T-helper 17 cell (primary cell): ENCODE measurements at places on chromosomes 1 and 21.
A peak's percentile ranks its signal among the peaks of the same experiment; 100 is the strongest.

- H3K4me1 ChIP-seq, result no peaks in the 10 kb centered on the region
- H3K4me3 ChIP-seq, result no peak overlapping the region
- H3K27ac ChIP-seq, result no peak overlapping the region
- DNase-seq, result no peak
- H3K27me3 ChIP-seq, result peaks cover 8% of the 10 kb centered on the region
- H3K36me3 ChIP-seq, result peaks cover 4% of the 10 kb centered on the region
Observed at GRCh38 chr21:15688809-15689208, 41.0 kb upstream of the USP25 start.

- H3K4me3 ChIP-seq, result no peak overlapping the region
- peaks cover 17% of the 10 kb centered on the region for H3K36me3 ChIP-seq
- peaks cover 45% of the 10 kb centered on the region for H3K4me1 ChIP-seq
- no peaks in the 10 kb centered on the region for H3K27me3 ChIP-seq
- H3K27ac ChIP-seq, result peak overlapping the region; percentile 85
Observed at GRCh38 chr1:160614410-160614809, 32.4 kb downstream of the SLAMF1 start.

DNA sequence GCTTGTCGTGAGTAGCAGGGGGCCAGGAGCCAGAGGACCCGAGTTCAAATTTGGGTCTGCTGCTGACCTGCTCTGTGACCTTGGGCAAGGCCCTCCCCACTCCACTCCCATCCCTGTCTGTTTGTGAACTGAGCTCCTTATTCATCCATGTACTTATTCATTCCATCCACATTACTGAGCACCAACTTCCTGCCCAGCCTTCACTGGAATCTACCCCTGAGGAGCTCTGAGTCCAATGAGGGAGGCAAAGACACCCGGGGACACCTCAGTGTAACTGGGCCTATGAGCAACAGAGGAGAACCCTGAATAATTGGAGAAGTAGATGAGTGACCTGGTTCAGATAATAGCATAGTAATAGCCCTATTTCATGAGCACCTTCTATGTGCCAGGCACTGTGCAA is 8.9 kb downstream of the BSND start:
- no peaks in the 10 kb centered on the region for H3K27me3 ChIP-seq
- peaks cover 5% of the 10 kb centered on the region for H3K36me3 ChIP-seq
- H3K4me1 ChIP-seq, result no peaks in the 10 kb centered on the region
- no peak for DNase-seq
- no peak overlapping the region for H3K4me3 ChIP-seq
- no peak overlapping the region for H3K27ac ChIP-seq

DNA sequence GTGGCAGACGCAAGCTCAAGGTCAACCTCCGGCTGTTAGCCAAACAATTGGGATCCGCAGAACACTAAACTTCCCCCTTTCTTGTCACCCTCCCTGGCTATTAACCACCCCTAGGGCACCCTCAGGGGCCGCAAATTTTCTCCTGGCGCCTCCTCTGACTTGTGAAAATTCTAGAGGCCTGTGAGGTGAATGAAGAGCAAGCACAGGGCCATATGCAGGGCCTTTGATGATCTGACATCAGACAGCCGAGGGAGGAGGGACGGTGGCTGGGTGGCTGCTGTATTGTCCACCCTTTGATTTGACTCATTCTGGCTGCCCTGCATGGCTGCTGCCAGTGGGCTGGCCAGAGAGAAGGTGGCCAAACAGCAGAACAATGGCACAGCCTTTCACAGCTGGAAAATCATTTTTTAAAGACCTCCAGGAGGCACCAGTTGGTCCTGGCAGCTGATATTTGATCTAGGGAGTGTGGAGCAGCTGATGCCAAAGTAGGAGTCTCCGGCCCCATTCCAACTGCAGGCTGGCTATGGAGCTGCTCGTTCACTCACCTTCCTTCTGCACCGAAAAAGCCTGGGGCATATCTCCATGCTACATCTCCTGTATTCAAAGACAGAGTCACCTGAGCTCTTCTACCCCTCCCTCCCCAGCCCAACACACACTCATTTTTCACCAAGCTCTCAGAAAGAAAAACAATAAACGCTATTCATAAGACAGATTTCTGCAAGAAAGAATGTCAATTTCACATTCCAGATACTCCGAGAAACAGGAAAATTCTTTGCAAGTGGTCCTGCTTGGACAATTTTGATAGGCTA is 44.9 kb upstream of the BARHL2 start:
- H3K27ac ChIP-seq, result no peak overlapping the region
- peaks cover 2% of the 10 kb centered on the region for H3K36me3 ChIP-seq
- DNase-seq, result no peak
- H3K27me3 ChIP-seq, result peaks cover 45% of the 10 kb centered on the region
- no peak overlapping the region for H3K4me3 ChIP-seq

- peaks cover 52% of the 10 kb centered on the region for H3K4me1 ChIP-seq
- H3K27me3 ChIP-seq, result no peaks in the 10 kb centered on the region
- peaks cover 11% of the 10 kb centered on the region for H3K36me3 ChIP-seq
- DNase-seq, result peak; percentile 47
Observed at GRCh38 chr1:110674337-110675059, at the start of gene KCNA3. Gene KCNA3, minus strand, starts transcription at chr1:110674940. Its CDS starts 131 bp downstream, at chr1:110674809.

- H3K27ac ChIP-seq, result no peak overlapping the region
- peaks cover 5% of the 10 kb centered on the region for H3K27me3 ChIP-seq
- H3K4me3 ChIP-seq, result no peak overlapping the region
- no peak for DNase-seq
- no peaks in the 10 kb centered on the region for H3K36me3 ChIP-seq
Observed at GRCh38 chr1:221394011-221394544, 347.8 kb downstream of the DUSP10 start.

DNA sequence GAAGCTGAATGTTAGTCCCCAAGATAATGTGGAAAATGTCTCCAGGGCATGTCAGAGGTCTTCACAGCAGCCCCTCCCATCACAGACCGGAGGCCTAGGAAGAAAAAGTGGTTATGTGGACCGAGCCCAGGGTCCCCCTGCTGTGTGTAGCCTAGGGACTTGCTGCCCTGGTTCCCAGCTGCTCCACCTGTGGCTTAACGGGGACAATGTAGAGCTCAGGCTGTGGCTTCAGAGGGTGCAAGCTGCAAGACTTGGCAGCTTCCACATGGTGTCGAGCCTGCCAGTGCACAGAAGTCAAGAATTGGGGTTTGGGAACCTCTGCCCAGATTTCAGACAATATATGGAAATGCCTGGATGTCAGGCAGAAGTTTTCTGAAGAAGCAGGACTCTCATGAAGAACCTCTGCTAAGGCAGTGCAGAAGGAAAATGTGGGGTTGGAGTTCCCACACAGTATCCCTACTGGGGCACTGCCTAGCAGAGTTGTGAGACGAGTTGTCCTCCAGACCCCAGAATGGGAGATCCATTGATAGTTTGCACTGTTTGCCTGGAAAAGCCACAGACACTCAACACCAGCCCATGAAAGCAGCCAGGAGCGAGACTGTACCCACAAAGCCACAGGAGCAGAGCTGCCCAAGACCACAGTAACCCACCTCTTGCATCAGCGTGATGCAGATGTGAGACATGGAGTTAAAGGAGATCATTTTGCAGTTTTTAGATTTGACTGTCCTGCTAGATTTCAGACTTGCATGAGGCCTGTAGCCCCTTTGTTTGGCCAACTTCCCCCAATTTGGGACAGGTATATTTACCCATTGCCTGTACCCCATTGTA is 204.9 kb downstream of the MRPL39 start:
- no peak overlapping the region for H3K4me3 ChIP-seq
- DNase-seq, result no peak
- H3K4me1 ChIP-seq, result peaks cover 6% of the 10 kb centered on the region
- peaks cover 11% of the 10 kb centered on the region for H3K27me3 ChIP-seq
- H3K36me3 ChIP-seq, result peaks cover 2% of the 10 kb centered on the region
- no peak overlapping the region for H3K27ac ChIP-seq

DNA sequence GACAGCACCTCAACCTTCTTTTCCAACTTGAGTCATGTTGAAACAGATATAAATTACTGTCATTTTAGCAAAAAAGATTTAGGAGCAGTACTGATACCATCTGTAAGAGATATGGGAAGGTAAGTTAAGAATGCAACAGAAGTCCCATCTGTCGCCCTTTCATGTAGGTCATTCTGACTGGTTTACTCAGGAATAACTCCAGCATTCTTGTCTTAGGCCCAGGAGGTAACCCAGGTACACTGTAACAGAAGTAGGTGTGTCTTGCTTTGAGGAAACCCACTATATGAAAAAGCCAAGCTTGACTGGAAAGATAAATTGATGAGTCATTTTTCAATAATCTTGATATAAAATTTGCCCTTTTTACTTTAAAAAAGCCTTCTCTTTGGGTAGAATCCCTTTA is 35.4 kb downstream of the PGM1 start:
- H3K4me1 ChIP-seq, result peaks cover 17% of the 10 kb centered on the region
- peaks cover 3% of the 10 kb centered on the region for H3K36me3 ChIP-seq
- H3K4me3 ChIP-seq, result no peak overlapping the region
- DNase-seq, result no peak

DNA sequence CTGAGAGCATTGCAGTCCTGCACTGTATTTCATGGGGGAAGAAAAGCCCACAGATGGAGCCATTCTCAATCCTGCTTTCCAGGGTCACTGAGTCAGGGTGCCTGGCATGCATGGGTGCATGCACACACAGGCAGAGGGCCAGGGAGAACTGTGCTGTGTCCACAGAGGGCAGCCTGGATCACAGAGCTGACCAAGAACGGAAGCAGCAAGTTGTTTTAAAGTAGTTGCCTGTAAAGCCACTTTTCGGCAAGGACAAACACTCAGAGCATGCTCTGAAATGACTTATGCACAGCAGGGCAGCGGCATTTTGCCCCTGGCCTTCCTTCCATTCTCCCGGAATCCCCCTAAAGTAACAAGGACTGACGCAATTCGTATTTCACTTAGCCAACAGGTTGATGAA is 3.6 kb downstream of the ERG start:
- H3K36me3 ChIP-seq, result no peaks in the 10 kb centered on the region
- H3K4me1 ChIP-seq, result peaks cover 2% of the 10 kb centered on the region
- H3K4me3 ChIP-seq, result no peak overlapping the region
- H3K27me3 ChIP-seq, result peaks cover 63% of the 10 kb centered on the region

DNA sequence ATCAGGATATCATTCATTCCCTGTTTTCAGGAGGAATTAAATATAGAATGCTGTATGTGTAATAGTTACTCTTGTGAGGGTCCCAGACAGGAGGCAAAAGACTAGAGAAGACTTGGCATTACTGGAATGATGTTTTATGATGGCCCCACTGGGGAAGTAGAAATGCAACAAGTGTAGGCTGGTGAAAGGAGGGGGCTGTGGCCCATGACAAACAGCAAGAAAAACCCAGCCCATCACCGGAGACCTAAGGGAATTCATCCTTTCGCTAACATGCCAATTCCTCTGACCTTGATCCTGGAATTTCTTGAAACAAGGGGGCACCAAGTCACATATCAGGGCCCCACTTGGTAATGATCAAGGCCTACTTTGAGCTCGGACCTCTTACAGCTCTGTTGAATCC is 5.5 kb upstream of the IFNGR2 start:
- no peak for DNase-seq
- no peak overlapping the region for H3K27ac ChIP-seq
- H3K27me3 ChIP-seq, result no peaks in the 10 kb centered on the region
- H3K4me1 ChIP-seq, result peaks cover 6% of the 10 kb centered on the region
- H3K4me3 ChIP-seq, result no peak overlapping the region
